ENCODE measurements at places on chromosomes 7 and 10. TPM values are rescaled to one million over a fixed set of nuclear protein-coding genes. Genes with fewer than 3 reads are reported as not detected.

The SMKR1 gene
- total RNA-seq: not detected

DNA sequence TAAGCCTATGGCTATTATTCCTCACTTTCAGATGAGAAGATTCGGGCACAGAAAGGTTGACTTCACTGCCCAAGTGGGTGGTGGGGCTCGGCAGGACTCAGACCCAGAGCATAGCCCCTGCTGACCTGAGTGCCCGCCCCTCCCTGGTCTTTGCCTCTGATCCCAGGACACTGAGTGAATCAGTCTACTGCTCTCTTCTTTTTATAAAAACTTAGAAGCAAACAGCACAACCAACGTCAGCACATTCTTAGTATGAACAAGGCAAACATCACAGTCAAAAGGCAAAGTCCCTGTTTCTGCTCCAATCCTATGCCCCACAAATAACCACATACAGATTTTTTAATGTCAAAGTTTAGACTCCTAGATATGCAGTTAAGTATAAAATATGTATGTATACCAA lies 237.8 kb downstream of the ZMYND11 start:
- DNase-seq: no peak
- no peaks in the 10 kb centered on the region for H3K4me1 ChIP-seq
- no peak overlapping the region for H3K27ac ChIP-seq
- no peak overlapping the region for H3K4me3 ChIP-seq
- no peaks in the 10 kb centered on the region for H3K36me3 ChIP-seq

DNA sequence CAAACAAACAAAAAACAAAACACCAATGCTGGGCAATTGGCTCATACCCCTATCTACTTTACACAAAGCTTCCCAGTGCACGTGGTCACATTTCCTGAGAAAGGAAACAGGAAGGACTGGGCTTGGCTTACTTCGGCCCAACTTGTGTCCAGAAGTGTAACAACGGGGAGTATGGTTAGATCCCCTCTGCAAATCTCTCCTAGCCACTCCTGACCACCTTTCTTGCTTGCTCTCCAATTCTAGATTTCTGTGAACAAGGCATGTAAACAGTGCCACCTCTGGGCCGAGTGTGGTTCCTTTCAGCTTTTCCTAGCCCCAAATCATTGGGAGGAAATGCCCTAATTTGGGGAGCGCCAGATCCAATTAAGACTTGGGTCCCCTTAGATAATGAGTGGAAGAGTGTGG lies 21.0 kb upstream of the FRAT2 start:
- DNase-seq: no peak
- peak overlapping the region; percentile 21 for H3K27ac ChIP-seq
- H3K36me3 ChIP-seq: no peaks in the 10 kb centered on the region
- no peak overlapping the region for H3K4me3 ChIP-seq
- no peaks in the 10 kb centered on the region for H3K27me3 ChIP-seq

GRCh38 chr10:31774299-31774900 lies 154.2 kb downstream of the ARHGAP12 start:
- no peaks in the 10 kb centered on the region for H3K36me3 ChIP-seq
- H3K27me3 ChIP-seq: no peaks in the 10 kb centered on the region
- DNase-seq: no peak
- H3K4me1 ChIP-seq: peaks cover 17% of the 10 kb centered on the region

The OLAH gene
- not detected for total RNA-seq

GRCh38 chr10:104268405-104268712 lies 625 bp upstream of the GSTO2 start:
- H3K27me3 ChIP-seq: no peaks in the 10 kb centered on the region
- H3K36me3 ChIP-seq: no peaks in the 10 kb centered on the region
- H3K4me3 ChIP-seq: peak overlapping the region; percentile 100

DNA sequence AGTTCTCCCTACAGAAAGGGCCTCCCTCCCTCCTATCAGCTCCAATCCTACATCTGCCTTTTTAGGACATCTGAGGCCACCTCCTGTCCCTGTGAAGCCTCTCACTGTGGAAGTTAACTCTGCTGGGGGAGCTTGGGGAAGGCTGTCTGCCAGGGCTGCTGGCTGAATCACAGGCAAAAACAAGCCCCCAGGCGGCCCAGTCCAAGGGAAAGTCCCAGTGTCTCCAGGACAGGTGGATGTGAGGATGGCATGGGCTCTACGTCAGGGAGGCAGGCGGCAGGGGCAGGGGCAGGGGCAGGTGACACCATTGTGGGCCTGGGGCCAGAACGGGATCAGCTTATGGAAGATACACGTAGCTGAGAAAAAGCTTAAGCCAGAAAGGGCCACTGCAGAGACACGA lies 240.2 kb downstream of the MAD1L1 start:
- H3K27me3 ChIP-seq: no peaks in the 10 kb centered on the region
- H3K27ac ChIP-seq: no peak overlapping the region
- no peak for DNase-seq
- no peaks in the 10 kb centered on the region for H3K36me3 ChIP-seq
- H3K4me3 ChIP-seq: no peak overlapping the region
- H3K4me1 ChIP-seq: peaks cover 4% of the 10 kb centered on the region

All from gastrocnemius medialis (tissue), 4 donors.